ENCODE measurements at places on chromosomes 3 and 15.

DNA sequence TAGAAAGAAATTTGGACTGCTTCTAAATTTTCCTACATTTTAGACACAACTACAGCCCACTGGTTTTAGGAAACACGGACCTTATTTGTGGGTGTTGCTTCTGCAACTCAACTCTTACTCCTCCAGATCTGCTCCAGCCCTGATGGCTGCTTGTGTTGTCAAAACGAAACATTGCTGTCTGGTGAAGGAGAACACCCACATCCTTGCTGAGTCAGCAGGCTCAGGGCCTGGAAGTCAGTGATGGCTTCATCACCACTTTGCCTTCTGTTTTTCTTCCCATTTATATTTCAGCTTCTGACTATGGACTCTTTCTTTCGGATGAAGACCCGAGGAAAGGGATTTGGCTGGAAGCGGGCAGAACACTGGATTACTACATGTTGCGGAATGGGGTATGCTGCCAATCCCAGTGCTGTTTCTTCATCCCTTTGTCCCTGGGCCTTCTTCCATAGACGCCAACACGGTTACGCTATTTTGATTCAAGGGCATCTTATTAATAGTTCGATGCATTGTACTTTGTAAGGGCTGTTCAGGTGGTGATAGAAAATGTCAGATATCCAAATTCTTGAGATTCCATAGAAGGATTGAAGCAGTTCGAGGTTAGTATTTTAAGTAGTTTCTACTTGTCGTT lies 392.6 kb upstream of the TPM1 start:
- DNase-seq: no peak

DNA sequence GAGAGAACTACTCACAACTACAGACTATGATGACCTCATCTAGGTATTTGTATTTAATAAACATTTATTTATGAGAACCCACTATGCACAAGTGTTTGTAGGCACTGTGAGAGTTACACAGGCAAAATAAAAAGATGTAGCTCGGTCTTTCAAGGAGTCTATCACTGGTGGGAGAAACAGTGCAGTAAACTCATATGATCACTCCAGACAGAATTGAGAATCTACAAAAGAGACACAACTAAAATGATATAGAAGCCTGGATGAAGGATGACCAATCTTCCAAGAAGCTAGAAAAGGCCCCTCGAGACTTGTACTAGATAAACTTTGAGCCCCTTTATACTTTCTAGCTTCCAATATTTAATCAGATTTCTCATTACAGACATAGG lies 70.2 kb upstream of the ZBTB20 start:
- DNase-seq: no peak

GRCh38 chr3:183745300-183746098 lies 47.9 kb downstream of the YEATS2 start:
- no peak for DNase-seq

GRCh38 chr15:72554471-72555425 lies 80.6 kb downstream of the ARIH1 start:
- no peak for DNase-seq

DNA sequence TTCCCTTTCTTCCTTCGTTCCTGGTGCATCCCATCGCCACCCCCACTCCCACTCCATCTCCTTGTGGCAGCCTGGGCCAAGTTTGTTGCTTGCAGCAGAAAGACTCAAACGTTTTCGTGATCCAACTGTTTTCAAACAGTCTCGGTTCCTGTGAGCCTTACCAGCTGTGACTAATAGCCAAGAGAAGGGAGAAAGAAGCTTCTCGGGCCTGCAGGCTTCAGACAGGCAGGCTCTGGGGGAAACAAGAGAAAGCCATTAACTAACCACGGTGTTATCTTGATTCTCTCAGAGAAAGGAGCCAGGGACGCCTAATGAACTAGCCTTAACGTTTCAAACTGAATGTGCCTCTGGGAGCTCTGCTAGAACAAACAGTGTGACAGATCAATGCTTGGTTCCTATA lies 742.0 kb downstream of the NR2F2 start:
- DNase-seq: no peak

DNA sequence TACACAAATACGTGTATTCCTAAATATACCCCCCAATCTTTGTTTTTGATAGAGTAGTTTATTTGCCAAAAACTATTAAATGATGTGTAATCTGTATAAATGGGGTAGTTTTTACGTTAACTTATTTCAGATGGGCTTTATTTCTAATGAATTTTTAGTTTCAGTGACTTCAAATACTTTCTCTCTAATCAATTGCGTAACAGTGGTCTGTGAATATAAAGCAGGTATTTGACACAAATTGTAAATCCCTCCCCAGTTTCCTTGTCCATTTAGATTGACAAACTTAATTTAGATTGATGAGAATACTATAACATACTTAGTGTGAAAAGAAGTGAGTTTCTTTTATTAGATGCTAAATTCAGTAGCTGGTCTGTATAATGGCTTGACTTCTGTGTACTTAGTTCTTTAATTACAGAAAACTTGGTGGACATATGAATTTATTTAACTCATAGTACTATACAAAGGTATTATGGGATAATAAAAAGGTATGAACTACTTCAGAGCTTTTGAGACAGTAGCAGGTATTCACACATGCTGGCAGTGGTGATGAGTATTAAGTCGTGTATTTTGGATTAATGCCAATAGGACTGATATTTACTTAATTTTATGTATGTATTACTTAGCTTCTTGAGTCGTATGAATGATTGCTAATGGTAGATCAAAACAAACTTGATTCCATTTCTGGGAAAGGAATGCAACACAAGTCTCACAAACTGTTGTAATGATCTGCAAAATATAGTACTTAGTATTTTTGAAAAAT lies 81.6 kb downstream of the STT3B start:
- DNase-seq: no peak
